Upper lobe of right lung (tissue), 1 donor: ENCODE measurements at places on chromosomes 6 and 20. TPM values are rescaled to one million over a fixed set of nuclear protein-coding genes. Genes with fewer than 3 reads are reported as not detected.

GRCh38 chr6:121210943-121211342 is 123.3 kb downstream of the TBC1D32 start:
- no peak overlapping the region for H3K27ac ChIP-seq
- no peaks in the 10 kb centered on the region for H3K27me3 ChIP-seq
- no peak overlapping the region for H3K4me3 ChIP-seq
- no peak for DNase-seq
- no peaks in the 10 kb centered on the region for H3K4me1 ChIP-seq

DNA sequence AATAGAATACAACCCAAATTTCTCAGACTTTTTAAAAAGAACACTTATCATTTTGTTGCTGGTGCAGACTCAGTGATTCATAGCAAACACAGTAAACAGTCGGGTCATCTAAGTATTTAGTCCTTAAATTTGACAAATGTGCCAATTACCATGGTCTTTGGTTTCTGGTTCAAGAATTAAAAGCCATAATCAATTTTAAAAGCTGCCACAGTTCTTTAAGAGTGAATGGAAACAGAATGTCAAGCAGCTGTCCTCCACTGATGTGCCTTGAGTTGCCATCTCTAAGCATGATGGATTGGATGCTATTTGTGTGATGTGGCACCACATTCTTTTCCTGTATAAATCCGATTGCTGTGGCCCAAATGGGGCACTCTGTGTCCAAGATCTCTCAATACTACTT is 67.2 kb upstream of the MLIP start:
- H3K27ac ChIP-seq, result no peak overlapping the region
- DNase-seq, result no peak
- H3K4me1 ChIP-seq, result no peaks in the 10 kb centered on the region
- no peak overlapping the region for H3K4me3 ChIP-seq
- H3K27me3 ChIP-seq, result no peaks in the 10 kb centered on the region

DNA sequence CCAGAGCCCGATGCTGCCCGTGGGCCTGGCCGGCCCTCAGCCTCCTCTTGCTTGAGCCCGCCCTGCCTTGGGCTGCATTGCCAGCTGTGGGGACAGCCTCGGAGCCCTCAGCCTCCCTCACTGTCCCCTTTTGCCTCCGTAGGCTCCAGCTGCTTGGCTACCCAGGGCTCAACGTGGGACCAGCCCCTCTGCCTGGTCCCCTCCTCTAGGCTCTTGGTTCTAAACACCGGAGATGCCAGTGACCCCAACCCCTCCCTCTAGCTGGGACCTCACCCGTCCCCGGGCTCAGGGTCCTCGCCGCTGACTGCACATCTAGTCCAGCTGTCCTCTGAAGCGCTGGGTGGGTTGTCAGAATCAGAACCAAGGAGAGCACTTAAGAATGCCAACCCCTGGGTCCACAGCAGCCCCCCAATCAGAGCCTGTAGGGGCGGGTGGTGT is 345.2 kb downstream of the ZFAND3 start:
- H3K27ac ChIP-seq, result no peak overlapping the region
- no peaks in the 10 kb centered on the region for H3K27me3 ChIP-seq
- DNase-seq, result no peak

- no peak for DNase-seq
- no peak overlapping the region for H3K4me3 ChIP-seq
Observed at GRCh38 chr6:22809370-22809769, 240.0 kb downstream of the HDGFL1 start.

DNA sequence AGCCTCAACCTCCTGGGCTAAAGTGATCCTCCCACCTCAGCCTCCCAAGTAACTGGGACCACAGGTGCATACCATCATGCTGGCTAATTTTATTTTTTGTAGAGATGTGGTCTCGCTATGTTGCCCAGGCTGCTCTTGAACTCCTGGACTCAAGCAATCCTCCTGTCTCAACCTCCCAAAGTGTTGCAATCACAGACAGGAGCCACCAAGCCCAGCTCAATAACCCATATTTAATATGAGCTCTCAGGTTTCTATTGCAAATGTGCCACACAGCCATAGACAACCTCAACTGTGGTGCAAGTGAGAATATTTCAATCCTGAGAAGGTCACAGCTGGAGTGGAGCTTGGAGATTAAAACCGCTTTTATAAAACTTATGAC is 14.4 kb downstream of the JPH2 start:
- H3K36me3 ChIP-seq, result no peaks in the 10 kb centered on the region
- no peak overlapping the region for H3K4me3 ChIP-seq

BPIFB2 gene
- not detected for total RNA-seq

BRPF3 gene
- total RNA-seq, result 37.8 TPM

EYA4 gene
- 6.0 TPM for total RNA-seq

LRP11 gene
- total RNA-seq, result 51.1 TPM

TAP1 gene
- total RNA-seq, result 60.4 TPM

LY6G6D gene
- not detected for total RNA-seq
